ENCODE measurements at places on chromosomes 2 and 18.

DNA sequence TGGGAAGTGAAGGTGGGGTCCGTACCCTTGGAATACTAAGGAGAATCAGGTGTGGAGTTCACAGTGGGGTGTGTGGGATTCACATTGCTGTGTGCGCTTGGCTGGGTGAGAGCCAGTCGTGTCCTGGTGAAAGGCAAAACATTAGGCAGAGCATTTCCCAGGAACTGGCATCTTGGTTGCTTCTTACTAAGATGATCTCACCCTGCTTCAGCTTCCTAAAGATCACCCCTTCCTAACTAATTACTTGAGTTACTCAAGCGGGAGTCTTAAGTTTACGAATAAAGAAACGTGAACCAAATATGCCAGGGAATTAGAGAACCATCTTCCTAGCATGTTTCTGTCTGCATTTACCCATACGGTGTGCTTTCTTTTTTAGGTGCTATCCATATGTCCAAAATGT lies 122.9 kb downstream of the NCK2 start:
- DNase-seq = no peak

DNA sequence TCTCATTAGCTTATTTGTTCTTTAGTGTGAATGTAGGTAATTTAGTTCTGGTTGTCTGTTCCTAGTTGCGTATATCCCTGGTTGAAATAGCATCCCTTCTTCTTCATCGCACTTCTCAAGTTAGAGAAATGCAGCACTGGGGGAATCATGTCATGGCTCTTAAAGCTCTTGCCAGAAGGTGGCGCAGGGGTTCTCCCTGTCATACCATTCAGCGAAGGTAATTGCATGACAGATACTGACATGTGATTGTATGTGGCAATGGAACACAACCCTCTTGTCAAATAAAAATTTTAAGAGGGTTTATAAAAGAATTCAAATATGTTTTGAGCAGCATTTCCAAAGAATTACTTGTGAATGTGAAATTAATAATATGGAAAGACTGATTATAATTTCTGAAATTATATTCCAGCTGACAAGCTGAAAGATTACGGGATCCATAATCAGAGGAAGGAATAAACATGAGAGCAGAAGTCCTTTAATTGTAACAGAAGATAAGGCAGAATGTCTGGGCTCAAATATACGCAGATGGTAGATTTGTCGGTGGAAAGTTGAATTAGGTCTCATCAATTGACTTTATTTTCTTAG lies 411.7 kb downstream of the DSEL start:
- DNase-seq = peak; percentile 17

DNA sequence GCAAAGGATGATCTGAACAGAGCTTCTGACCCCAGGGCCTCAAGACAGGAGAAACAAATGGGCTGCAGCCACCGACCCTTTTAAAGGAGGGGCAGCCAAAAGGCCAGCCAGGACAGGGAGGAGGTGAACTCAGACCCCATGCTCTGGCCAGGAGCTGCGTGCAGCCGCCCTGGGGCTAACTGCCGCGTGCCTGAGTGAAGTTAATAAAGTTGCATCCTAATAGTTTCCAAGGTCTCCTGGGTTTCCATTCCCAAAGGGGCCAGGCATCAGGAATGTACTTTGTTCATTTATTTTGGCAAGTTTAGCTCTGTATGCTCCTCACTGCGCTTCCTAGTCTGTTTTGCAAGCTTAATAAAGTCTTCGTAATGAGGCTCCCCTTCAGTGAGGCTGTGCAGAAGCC lies 60.7 kb downstream of the EN1 start:
- no peak for DNase-seq

DNA sequence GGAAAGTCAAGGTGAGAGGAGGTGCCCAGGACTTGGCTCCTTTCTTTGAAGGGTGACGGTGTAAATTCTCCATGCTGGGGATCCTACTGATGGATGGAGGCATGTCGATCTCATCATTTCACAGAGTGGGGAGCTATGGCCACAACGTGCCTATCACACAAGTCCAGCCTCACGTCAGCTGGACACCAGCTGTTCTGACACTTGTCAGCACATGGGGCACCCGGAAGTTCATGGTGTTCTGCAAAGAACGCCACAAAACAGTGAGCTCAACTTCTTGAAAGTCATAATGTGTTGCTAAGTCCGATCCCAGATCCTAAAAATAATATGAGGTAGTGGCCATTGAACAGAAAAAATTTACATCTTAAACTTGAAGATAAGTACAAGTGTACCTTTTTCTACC lies 12.3 kb downstream of the PAX8 start:
- no peak for DNase-seq

DNA sequence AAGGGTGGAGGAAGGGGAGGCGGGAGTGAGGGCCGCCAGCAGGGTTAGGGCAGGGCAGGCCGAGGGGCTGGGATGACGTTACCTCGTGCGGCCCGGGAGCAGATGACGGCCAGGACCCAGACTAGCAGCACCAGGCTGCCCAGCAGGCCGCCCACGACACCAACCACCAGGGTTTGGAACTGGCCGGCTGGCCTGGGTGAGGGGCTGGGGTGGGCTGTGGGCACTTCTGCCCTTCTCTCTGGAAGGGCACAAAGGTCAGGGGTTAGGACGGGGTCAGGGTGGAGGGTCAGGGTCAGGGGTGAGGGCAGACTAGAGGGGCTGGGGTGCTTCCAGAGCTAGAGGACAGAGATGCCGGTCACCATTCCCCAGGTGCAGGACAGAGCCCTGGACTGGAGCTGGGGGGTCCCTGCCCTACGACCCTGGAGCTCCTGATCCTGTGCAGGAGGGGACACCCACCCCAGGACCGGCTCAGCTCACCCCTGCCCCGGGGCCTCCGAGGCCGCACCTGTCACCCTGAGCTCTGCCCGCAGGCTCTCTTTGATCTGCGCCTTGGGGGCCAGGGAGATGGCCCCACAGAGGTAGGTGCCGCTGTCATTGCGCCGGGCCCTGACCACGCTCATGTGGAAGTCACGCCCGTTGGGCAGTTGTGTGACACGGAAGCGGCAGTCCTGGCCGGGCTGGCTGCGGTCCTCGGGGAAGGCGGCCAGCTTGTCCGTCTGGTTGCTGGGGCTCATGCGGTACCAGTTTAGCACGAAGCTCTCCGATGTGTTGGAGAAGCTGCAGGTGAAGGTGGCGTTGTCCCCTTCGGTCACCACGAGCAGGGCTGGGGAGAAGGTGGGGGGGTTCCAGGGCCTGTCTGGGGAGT lies 6.3 kb downstream of the PDCD1 start:
- no peak for DNase-seq

DNA sequence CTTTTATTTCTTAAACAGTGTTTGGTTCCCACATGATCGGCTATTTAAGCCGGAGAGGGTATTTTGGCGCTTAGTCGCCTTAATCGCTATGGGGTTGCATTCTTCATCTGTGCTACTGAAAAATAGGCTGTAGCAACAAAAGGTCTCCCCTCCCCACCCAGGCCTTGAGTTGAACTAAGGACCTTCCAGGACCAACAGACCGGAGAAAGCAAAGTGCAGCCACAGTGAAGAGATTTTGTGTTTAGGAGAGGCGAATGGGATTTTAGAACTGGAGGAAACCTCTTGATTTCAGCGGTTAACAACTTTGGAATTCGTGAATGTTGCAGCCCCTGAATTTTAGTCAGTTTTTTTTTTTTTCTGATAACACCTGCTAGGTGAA lies 1.4 kb downstream of the ITGA6 start:
- no peak for DNase-seq

DNA sequence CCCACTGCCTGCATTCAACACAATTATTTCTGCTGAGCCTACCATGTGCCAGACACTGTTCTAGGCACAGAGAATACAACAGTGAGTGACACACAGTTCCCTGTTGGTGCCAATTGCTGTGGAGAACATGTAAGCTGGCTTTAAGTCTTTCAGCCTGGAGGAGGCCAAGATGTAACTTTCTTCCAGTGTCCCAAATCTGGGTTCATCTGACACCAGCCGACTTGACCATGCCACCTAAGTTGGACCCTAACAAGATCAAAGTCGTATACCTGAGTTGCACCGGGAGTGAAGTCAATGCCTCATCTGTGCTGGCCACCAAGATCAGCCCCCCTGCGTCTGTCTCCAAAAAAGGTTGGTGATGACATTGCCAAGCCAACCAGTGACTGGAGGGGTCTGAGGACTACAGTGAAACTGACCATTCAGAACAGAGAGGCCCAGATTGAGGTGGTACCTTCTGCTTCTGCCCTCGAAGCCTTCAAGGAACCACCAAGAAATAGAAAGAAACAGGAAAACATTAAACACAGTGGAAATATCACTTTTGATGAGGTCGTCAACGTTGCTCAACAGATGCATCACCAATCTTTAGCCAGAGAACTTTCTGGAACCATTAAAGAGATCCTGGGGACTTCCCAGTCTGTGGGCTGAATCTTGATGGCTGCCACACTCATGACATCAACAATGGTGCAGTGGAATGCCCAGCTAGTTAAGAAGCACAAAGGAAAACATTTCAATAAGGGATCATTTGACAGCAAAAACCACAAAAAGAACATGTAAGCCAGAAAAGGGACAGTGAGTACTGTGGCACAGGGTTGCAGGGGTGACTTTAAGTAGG lies 6.3 kb downstream of the TRABD2A start:
- DNase-seq = no peak

- no peak for DNase-seq
Observed at GRCh38 chr2:76867854-76868253, 654.3 kb downstream of the LRRTM4 start.

DNA sequence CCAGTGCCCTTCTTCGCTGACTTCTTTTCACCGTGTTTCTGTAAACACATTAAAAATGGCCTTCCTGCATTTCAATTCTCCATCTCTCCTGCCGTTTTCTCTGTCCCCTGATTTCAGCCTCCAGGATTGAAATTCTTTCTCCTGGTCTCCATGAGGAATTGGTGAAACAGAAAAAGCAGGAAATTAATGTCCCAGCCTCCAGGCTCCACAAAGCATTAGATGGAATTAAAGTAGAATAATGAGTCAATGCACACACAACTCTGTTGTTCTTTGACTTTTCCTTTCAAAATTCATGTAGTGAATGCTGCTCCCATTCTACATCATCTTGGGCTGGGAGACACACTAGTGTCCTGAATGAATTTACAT lies 209.5 kb downstream of the KLHL29 start:
- DNase-seq = no peak

DNA sequence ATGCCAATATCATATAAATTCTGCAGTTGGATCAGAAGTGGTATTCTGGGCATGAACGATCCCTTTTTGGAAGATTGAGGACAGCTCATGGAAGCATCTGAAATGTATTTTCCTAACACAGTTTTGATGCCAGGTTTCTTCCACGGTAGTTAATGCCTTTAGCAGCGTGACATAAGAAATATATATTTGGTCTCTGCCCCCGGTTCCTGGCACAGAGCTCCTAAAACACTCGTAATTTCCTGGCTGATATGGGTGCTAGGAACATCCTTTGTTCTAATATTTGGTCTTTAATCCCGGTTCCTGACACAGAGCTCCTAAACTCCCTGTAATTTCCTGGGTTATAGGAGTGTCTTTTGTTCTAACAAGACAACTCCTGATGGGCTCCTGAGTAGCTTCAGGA lies 8.2 kb upstream of the CABLES1 start:
- no peak for DNase-seq

DNA sequence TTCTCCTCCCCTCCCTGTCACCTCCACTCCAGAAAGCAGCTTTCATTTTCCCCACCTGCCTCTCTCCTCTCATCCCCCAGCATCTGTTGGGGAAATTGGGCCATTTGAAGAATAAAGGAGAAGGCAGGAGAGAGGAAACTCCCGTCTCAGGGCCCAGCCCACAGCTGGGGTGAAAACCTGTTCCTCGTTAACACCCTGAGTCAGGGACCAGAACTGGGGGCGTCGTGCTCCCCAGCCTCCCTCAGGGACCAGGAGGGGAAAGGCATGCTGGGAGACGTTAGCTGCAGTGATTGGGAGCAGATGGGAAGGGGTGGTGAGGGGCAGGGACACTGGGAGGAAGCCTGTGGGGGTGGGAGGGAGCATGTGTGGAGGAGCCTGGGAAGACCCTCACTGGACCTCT lies 251.3 kb downstream of the DYSF start:
- no peak for DNase-seq

GRCh38 chr18:36629138-36629530 lies 199.7 kb downstream of the TPGS2 start:
- DNase-seq = no peak

DNA sequence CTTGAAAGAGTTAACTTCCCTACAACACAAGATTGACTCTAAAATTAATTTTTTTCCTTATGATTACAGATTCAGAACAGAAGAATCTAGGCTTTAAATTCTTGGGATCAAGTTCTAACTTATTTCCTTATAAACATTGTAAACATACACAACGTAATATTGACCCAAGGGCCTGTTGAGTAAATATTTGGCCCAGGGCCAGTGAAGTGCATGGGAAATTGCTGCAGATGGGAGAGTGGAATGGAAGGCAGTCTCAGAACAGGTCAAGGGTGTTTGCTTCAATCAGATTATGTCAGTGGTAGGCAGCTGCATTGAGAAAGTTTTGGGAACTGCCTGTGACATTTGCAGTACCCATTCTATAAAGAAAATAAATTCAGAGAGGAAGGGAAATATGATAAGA lies 137.6 kb downstream of the MYO1B start:
- no peak for DNase-seq

GRCh38 chr2:2647141-2647541 lies 316.1 kb upstream of the MYT1L start:
- DNase-seq = no peak

GRCh38 chr2:217685255-217685605 lies 317.6 kb downstream of the TNS1 start:
- peak; percentile 19 for DNase-seq

DNA sequence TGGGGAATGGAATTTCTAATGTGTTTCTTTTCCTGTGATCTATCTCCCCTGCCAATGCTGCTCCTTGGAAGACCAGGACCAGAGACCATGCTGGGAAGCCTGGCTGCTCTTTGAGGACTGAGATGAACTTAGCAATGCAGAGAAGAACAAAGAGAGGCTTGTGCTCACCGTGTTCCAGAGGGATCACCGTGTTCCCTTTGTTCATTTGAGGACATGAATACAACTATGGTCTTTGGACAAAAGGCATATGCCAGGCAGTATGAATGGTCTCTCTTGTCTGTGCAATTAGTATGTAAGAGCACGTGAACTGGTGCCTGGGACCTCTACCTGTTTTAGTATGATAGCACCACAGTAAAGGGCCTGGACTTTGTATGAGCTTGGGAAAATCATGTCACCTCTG lies 139.9 kb downstream of the TDRD15 start:
- no peak for DNase-seq

DNA sequence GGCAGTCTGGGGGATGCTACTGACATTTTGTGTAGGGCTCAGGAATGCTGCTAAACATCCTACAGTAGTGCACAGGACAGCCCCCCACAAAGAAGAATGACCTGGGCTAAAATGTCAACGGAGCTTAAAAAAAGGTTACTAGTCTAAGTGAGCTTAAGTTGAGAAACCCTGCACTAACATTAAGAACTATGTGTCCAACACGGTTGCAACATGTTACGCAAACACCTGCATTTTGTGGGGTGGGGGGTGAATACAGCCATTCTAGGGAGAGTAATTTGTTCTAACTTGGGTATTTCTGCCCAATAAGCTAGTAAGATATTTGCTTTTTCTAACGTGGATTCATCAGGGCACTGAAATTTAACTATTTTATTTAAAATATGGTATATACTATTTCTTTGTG lies 57.9 kb downstream of the SLC8A1 start:
- DNase-seq = no peak
